ENCODE measurements at places on chromosomes 16 and 17.

GRCh38 chr17:34314279-34314678 lies 5.0 kb upstream of the CCL8 start:
- DNase-seq = no peak

DNA sequence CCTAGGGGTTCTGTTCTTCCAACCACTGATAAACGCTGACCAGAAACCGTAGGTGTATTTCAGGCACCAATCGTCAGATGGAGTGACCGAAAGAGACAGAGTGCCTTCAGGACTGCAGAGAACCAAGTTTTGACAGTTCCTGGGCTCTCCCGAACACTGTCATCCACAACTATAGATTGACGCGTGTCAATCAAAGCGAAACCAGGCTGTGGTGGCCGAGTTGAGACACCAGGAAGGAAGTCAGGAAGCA lies 11.9 kb upstream of the AURKB start:
- no peak for DNase-seq

GRCh38 chr17:4938069-4938491 lies 1.8 kb downstream of the SLC25A11 start:
- DNase-seq = no peak

DNA sequence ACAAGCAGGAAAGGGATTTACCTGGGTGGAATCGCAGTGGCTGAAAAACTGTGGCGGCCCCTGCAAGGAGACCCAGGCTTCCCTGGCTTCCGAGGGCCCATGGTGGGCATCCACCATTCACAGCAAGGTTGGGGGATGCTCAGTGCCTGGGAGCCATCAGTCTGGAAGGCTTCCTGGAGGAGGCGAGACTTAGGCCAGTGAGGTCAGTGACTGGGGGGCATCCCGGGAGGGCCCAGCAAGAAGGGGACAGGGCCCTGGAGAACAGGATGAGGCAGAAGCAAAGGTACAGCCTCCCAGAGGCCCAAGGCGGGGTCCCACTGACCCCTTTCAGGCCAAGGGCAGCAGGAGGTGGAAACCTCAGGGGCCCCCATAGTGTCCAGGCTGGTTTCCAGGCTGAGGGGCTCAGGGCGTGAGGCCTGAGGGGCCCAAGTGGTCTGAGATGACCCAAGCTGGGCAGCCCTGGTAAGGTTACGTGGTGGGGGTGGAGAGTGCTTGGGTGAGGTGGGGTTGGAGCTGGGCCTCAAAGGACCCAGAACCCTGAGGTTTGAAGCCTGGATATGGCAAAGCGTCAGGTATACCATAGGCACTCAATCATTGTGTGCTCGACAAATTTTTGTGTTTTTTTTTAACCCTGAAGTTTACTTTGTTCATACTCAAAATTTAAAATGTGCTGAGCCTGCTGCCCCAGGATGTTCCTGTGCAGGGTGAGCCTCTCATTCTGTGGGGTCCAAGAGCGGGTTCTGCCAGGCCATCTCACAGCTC lies 15.8 kb upstream of the SRRM2 start:
- no peak for DNase-seq

DNA sequence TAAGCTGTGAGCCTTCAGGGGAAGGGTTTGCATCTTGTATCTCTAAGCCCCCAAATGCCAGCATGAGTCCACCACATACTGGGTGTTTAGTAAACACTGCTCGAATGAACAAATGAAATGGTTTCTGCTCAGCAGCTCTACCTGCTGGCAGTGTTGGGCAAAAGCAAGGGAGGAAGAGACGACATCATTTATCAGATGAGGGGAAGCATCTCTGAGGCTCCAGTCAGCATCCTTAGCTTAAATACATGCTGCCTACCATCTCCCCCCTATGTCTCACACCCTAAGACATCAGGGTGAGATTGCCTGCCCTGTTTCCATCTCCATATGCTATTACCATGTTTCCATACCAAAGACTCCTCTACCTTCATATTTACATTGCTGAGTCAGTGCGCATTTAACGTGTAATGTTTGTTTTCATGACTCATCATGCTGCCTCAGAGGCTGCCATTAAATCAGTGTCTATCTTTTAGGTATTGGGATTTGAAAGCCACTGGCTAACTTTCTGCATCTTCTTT lies 379.8 kb downstream of the UTP18 start:
- no peak for DNase-seq

DNA sequence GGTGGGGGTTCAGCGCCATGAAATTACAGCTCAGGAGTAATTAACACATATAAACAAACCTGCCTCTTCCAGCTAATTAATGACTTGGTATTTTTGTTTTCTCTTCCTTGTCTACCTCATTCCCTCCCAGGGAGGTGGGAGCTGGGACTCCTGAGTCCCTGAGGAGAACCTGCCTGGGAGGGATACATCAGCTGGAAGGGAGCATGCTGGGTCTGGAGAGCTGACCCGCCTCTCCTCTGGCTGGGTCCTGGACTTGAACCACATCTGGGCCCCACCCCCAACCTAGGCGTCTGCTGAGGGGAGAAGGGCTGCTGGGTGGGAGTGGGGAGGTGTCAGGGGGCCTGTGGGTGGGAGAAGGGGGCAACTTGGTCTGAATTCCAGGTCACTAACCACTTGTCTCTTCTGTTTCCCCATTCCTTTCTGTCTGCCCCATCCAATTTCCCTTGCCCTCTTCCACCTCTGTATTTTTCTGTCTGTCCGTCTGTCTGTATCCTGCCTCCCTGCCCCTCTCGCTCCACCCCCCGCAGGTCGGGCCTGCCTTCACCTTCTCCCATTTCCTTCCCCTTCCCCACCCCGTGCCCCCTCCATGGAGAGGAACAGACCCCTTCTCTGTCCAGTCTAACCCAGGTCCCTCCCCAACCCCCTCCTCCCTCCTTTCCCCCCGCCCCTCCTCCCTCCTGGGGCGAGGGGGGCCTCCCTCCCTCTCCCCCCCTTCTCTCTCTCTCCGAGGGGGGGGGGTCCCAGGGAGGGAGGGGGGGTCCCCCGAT lies at the start of gene NLGN2:
Gene NLGN2, plus strand, starts transcription at position 361 of the 767 bp plus-strand sequence. CDS start 411 bp downstream, outside the sequence.
- DNase-seq = no peak

DNA sequence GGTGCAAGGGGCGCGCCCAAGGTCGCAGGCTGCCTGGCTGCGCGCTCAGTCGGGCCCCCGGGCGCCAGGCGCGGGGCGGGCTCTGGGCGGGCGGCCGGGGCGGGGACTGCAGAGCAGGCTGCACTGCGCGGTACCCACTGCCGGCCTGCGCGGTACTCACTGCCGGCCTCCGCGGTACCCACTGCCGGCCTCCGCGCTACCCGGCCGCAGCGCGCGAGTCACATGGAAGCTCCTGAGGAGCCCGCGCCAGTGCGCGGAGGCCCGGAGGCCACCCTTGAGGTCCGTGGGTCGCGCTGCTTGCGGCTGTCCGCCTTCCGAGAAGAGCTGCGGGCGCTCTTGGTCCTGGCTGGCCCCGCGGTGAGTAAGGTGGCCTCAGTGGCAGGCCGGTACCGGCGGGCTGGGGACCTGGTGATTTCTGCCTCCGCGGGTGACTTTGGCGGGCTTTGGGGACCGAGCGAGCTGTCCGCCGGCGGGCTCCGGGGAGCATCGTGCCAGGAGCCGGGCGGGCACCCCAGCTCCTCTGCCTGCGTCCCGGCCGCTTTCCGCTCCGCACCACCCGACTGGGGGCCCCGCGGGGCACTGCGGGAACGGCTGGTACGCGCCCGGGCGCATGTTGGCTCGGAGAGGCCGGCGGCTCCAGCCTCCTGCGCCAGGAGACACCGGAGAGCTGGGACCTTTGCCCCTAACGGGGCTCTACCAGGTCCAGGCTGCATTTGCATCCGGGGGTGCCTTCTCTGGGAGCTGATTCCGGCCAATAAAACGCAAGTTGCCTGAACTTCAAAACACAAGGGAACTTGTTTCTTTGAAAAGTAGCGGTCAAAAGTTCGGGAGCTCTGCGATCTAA lies at the start of gene SLC47A1:
Gene SLC47A1, plus strand, starts transcription at position 137 of the 844 bp plus-strand sequence. Its CDS starts 86 bp downstream, at position 223.
- no peak for DNase-seq

DNA sequence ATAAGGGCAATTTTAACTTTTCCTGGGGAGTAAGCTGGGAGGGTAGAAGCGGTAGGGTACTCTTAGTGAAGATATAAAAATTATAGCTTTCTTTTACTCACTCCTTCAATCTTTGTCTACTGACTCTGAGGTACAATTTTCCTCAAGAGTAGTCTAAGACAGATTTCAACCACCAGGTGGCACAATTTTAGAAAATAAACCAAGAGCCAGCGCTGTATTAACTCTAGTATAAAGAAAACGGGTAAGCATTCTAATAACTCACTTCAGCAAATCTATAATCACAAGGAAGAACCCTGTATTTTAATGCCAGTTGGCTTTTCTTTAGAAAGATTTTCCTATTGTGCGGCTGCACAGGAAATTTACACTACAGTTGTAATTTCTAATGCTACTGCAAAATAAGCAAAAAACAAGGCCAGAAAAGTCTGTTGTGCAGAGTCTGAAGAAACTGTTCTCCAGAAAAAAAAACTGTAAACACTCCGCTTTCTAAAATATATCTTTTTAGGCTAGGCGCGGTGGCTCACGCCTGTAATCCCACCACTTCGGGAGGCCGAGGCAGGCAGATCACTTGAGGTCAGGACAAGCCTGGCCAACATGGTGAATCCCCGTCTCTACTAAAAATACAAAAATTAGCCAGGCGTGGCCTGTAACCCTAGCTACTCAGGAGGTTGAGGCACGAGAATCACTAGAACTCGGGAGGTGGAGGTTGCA lies 1.9 kb downstream of the CMC2 start:
- peak; percentile 68 for DNase-seq

DNA sequence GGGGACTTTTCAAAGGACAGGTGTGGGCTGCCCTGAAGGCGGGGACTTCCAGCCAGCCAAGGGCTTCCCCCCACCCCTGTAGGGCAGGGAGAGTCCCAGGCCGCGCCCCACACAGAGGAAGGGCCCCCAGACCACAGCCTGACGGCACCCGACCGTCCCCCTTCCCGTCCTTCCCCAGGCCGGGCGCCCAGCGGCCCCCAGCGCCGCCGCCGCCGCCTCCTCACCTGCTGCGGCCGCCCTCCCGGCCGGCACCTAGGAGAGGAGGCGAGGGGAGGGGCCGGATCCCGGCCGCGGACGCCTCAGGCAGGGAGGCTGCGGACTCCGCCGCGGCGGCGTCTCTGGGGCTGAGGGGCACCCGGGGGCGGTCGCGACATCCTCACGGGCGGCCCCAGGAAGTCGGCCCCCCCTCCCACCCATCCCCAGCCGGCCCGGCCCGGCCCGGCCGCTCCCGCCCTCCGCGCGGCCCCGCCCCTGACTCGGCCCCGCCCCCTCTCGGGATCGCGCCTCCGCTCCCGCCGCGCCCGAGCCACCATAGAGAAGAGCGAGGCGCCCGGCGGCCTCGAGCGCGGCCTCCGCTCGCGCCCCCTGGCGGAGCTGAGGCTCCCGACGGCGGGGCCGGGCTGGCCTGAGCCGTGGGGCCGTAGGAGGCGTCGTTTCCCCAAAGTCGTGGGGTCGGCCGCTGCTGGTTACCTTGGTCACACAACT lies 25.5 kb upstream of the RFFL start:
- peak; percentile 57 for DNase-seq

DNA sequence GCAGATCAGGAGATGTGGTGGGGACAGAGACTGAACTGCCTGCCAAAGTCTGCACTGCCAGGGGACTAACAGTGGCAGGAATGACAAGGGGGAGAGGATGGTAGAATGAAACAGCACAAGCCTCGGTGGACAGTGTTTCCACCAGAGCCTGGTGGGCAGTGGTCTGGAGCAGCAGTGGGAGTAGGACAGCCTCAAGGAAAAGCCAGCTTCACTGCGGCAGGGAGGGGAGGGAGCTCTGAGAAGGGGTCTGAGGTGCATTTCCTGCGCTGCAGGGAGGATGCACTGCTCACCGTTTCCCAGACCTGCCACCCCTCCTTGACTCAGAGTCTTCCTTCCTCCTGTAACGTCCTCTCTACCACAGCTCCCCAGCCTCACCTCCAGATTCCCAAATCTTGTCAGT lies 33.8 kb downstream of the MARCHF10 start:
- DNase-seq = no peak

DNA sequence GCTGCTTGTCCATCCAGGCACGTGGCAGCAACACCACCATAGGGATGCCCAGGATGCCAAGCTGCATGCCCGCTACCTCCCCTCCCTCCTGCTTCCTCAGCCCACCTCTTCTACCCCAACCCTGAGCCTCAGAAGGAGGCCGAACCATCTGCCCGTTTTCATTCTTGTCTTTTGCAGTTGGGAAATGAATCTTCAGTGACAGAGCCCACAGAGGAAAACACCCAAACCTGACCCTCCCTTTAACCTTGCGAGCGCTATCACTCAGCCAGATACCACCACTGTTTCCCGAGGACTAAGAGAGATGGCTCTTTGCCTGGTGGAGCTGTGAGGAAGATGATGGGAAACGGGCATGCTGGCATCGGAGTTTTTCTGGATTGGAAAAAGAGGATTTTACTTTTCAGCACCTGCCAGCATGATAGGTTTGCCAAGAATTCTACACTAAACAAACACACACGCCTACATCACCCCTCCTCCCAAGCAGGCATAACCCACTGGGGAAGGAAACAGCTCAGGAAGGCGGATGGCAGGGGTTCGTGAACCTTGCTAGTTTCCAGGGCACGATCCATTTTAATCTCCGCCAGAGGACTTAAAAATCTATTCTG lies 457.4 kb downstream of the SLC39A11 start:
- DNase-seq = no peak

DNA sequence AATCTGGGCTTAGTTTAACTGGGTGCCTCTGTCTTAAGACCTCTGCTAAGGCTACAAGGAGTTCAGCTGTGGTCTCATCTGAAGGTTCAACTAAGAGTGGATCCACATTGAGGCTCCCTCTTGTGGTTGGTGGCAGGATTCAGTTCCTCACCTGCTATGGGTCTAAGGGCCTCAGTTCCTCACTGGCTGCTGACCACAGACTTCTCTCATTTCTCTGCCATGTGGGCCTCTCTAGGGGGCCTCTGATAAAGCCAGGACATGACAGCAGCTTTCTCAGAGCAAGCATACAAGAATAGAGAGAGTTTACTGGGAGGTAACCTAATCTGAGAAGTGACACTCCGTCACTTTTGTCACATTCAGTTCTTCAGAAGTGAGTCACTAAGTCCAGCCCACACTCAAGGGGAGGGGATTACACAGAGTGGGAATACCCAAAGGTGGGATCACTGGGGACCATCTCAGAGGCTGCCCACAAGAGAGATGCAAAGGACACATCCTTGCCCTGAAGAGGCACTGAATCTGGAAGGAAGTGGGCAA lies 19.2 kb upstream of the ABAT start:
- DNase-seq = no peak

DNA sequence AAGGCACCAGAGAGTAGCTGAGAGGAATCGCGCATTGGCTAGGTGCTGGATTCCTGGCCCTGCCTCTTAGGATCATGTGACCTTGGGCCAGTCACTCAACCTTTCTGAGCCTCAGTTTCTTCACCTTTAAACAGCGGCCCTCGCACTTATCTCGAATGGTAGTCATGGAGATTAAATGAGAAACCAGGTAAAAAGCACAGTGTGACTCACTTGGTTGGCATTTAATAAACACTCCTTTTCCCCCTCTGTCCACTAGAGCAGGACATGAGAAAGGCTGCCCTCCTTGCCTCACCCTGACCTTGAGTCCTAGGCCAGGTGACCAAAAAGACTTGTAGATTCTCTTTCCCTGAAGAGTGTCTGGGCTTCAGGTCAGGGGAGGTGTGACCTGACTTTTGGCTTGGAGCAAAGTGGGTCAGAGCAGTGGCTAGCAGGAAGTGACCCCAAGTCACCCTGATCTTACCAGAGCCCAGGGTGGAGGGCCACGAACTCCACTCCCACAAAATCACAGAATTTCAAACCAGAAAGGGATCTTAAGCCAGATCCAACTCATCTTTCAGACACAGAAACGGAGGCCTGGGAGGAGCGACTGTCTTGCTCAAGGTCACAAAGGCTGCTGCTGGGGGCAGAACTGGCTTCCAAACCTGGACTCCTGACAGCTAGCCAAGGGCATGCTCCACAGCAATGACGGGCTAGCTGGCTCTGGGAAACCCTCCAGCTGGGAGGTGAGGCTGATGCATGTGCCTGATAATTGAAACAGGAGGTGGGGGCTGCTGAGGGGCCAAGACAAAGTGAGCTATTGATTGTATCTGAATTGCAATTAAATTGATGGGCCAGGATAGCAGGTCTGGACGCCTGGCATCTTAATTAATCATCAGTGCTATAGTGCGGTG lies 65.2 kb downstream of the PIPOX start:
- DNase-seq = no peak
